Stimulated activated CD4-positive, alpha-beta T cell treated with anti-CD3 and anti-CD28 coated beads, Interleukin-1b, Interleukin-23, amount 100 ng/mL, for 48 hours (primary cell): ENCODE measurements at places on chromosomes 3 and 15.

GRCh38 chr3:81872566-81872965 lies 111.1 kb upstream of the GBE1 start:
- DNase-seq: no peak

- no peak for DNase-seq
Measured at GRCh38 chr15:35195031-35195430, 109.9 kb upstream of the NANOGP8 start.

DNA sequence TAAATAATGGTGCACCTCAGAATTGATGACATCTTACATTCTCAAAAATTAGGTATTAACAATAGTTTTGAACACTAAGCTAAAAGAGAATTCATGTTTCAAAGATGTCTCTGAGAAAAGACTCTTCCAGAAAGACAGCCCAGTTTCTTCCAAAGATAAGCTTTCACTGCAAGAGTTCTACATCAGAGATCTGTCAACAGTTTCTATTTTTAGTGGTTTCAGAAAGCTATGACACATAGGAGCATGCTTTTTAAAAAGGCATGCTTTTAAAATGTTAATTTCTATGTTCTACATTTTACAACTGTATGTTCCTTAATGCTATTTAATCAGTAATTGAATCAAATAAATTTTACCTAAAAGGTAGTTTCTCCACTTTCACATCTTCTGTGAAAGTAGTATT lies 88.2 kb downstream of the PLOD2 start:
- DNase-seq: no peak

DNA sequence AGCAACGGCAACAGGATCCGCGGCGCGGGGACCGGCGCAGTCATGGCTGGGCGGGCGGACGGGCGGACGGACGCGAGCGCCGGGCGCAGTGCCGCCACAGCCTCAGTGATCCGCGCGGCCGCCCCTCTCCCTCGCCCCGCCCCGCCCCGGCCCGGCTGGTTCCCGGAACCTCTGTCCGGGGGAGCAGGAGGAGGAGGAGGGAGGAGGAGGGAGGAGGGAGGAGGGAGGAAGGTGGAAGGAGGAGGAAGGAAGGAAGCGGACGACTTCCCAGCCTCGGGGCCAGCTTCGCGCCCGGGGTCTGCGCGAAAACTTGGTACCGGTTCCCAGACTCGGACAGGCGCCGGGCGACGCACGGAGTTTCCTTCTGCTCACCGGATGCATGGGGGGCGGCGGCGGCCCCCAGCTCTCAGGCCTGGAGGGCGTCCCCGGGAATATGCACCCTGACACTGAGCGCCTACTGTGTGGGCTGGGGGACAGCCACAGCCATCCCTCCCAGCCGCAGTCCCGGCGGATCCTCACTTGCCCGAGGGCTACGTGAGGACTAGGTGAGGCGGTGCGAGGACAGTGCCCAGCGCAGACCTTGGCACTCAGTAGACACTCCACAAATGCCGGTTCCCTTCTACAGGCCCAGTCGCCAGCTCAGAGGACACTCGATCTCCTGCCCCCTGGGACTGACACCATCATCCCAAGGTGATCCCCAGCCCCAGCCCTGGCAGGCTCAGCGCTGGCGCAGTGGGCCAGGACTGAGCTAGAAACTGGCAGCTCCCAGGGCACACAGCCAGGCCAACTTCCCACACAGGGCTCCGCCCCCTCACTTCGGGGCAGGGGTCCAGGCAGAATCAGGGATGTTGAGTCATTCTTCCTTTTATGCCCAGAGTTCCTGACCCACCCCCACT lies at the start of gene SHISA5:
SHISA5 (minus strand) TSS at position 124 of the 896 bp plus-strand sequence; CDS start at position 44, 80 bp downstream.
- DNase-seq: peak; percentile 53

- no peak for DNase-seq
Measured at GRCh38 chr15:98980899-98981228, 26.7 kb downstream of the PGPEP1L start.

DNA sequence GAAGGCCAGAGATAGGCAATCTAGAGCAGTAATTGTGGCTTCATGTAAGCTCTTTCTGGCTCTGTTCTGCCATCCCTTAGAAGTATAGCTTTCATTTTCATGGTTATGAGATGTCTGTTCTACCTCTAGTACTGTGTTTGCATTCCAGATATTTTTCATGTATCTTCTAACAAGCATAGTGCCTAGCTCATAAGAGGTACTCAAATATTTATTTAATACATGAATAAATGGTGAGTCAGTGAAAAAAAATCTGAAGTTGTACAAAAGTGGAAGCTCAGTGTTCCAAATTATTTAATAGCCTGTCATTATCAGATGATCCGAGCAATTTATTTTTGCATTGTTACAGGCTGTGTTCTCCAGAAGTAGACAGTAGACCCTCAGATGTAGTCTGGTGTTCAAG lies 64.3 kb downstream of the OXSM start:
- DNase-seq: no peak

- no peak for DNase-seq
Measured at GRCh38 chr3:54909191-54909590, 18.7 kb downstream of the LRTM1 start.

DNA sequence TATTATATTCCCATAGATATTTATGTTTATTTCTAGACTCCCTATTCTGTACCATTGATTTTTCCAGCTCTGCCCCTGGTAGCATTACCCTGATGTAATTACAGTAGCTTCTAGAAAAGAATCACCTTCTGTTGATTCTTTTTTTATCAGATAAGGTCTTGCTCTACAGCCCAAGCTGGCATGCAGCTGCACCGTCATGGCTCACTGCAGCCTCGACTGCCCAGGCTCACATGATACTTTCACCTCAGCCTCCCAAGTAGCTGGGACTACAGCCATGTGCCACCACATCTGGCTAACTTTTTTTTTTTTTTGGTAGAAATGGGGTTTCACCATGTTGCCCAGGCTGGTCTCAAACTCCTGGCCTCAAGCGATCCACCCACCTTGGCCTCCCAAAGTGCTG lies 41.8 kb downstream of the SLC24A1 start:
- DNase-seq: no peak
